ENCODE measurements at places on chromosomes 12 and 14.
A peak's percentile ranks its signal among the peaks of the same experiment; 100 is the strongest.

- no peak for DNase-seq
These were observed 2.8 kb upstream of the IFNG start for GRCh38 chr12:68162374-68162773.

- DNase-seq: peak; percentile 81
These were observed 601 bp downstream of the KLC1 start for GRCh38 chr14:103629503-103630121.

DNA sequence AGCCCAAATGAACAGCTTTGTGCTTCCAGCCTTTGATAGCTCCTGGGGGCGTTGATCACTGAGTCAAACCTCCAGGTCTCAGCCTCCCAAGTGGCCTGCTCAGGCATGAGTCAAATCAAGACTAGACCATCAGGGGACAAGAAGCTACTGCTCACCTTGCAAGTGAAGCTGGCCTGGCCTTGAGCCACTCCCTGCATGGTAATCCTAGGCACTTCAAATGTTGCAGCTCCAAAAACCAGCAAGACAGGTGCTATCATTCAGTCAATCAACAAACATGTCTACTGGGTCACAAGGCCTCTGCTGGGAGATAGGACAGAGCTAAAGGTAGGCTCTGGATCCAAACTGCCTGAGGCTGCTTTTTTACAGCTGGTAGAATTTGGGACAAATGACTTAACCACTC lies 33.1 kb upstream of the NOS1 start:
- no peak for DNase-seq

GRCh38 chr12:10771132-10771733 lies 31.2 kb downstream of the TAS2R7 start:
- no peak for DNase-seq

DNA sequence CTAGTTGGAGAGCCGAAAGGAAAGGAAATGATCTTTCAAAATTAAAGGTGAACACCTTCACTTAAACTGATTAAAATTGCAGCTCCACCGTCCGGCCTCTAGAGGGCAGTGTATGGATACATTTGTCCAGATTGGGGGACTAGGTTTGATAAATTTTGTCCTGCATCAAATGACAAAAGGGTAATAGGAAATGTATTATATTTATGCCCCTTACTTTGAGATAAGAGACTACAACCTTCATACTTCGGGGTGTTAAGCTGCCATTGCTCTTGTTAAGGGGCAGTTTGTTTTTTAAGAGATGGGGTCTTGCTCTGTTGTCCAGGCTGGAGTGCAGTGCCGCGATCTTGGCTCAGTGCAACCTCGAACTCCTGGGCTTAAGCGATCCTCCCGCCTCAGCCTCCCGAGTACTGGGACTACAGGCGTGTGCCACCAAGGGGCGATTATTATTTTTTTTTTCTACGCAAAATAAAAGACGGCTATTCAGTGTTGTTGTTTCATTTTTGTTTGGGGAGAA lies 818 bp upstream of the SUOX start:
- DNase-seq: peak; percentile 81

DNA sequence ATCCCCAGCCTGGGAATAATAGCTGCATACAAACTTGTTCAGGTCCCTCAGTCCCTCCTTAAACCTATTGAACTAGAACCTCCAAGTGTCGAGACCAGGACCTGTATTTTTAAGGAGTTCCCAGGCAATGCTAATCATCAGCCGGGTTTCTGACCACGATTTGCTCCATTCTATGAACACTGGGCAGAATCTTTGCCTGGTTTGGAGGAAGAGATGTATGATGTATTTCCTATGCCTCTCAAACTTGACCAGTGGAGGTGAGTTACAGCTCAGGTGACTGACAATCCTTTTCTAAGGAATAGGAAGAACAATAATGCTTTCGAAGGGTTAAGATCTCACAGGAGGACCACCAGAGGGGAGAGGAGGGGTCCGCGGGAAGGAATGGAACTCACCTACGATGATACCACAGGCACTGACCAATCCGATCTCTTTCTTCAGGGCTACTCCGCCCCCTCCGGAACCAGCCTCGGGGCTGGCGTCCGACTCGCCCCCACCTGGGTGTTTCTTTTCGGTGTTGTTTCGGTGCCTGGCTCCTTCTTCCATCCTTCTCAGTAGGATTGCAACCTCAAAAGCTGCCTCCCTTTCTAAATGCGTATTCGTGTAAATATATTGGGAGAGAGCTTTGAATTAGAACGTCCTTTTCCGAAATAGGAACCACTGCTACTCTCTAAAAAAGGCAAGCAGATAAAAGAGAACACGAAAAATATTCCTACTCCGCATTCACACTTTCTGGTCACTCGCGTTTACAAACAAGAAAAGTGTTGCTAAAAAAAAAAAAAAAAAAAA lies 895 bp downstream of the SLC7A8 start:
- peak; percentile 91 for DNase-seq

Data from endodermal cell (in vitro differentiated cells).